ENCODE measurements at places on chromosomes 2 and 18.

DNA sequence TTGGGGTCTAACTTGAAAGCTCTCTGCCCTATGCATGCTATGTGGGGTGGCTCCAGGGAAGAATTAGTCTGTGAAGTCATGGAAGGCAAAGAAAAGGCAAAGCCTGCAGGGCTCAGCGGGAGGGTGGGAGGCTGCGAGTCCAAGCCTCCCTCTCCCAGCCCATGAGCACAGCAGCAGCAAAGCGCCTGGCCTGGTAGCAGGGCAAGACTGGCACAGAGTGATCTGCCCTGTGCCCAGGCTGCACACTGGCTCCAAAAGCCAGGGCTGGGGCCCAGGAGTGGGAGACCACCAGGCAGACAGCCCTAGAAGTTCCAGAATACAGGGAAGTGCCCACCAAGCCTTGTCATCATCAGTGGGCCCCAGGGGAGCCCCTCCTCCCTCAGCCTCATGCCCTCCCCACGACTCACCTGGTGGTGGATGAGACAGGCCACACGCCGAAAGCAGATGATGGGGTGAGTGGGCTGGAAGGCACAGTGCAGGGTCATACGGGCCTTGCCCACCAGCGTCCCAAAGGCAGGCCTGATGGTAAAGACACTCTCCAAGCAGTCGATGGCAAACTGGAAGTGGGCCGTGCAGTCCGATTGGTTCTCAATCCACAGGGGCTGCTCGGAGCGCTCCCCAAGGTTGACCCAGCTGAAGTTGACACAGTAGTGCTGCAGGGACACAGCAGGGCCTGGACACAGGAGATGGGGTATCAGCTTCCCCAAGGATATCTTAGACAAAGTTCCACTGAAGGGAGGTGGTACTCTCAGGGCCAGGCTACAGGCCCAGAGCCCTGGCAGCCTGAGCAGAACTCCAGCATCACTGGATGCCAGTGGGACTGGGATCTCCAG is 12.1 kb downstream of the CFAP65 start:
- no peak for DNase-seq

DNA sequence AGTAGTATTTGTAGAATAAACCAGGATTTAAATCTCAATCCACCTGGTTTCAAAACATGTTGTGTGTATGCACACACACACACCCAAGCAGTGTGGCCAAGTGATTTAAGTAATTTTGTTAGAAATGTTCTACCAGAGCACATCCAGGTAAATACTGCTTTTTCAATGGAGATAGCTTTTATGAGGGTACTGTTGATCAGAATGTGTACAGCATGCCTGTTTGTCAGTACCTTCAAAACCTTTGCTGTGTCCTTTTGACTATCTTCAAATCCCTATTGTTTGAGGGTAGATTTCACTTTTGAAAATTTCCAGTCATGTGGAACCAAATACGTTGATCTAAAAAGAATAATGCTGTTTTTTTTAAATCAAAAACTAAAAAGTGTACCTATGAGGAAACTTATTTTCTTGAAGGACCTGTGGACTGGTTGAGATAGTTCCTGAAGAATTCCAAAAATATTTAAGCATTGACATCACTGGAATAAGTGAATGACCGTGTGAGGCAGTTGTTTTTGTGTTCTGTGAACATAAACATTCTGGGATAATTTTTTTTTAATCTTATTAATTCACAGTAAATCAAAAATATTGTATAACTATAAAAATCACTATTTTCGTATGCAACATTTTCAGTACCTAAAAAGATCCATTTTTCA is 70.9 kb downstream of the PTRHD1 start:
- no peak for DNase-seq

DNA sequence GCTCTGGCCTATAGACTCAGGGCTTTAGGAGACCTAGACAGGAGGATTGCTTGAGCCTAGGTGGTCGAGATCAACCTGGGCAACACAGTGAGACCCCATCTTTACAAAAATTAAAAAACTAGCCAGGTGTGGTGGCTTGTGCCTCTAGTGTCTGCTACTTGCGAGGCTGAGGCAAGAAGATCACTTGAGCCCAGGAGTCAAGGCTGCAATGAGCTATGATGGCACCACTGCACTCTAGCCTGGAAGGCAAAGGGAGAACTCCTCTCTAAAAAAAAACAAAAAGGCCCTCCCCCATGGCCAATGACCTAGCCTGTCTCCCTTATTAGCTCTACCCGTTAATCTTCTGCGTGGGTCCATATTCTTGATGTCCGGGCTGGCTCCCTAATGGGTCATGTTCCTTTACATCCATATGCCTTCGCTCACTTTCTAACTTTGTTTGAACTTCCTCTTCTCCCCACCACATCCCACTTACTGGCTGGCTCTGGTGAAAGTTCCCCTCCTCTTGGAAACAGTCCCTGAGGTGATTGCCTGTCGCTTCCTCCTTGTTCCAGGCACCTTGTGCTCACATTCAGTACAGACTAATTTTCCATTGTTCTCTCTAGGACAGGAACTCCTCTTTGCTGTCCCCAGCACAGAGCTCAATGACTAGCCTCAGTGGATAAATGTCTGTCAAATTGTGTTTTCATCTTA is 103.0 kb downstream of the AFF3 start:
- DNase-seq: no peak

DNA sequence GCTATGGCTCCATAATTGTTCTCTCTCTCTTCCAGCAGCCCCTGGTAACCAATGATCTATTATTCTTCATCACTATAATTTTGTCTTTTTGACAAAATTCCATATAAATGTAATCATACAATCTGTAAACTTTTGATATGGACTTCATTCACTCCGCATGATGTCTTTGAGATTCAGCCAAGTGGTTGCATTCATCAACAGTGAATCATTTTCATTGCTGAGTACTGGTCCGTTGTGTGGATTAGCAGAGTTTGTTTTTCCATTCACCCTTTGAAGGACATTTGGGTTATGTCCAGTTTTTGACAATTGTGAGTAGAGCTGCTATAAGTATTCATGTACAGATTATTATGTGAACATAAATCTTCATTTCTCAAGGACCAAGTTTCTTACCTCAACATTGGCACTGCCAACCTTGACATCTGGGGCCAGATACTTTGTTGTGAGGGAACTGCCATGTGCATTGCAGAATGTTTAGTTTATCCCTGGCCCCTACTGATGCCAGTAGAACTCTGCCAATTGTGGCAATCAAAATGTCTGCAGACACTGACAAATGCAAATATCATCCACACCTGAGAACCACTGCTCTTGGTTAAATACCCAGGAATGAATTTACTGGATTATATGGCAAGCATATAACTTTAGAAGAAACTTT is 48.4 kb upstream of the BCL2L11 start:
- DNase-seq: no peak

DNA sequence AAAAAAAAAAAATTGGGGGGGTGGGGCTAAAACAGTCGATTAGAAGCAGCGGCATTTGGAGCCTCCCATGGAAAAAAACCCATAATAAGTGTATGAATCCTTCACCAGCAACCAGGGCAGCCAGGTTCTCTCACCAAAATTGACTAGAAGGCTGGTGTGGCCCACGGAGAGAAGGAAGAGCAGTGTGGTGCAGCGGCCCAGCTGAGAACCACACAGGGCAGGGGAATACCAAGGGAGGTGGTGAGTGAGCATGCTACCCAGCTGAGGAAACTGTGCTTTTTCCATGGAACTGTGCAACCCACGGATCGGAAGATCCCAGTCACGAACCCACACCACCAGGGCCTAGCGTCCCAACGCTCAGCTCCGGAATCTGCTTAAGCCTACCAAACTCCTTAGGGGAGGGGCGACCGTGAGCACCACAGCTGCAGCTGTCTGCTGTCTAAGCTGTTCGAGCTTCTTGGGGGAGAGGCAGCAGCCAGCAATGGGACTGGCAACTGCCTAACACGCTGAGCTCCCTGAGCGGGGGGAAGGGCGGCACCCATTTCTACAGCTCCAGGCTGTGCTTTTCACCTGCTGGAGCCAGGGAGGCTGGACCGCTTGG is 1037.2 kb upstream of the ACVR2A start:
- DNase-seq: no peak

- DNase-seq: no peak
Measured at GRCh38 chr2:205913668-205914067, 172.3 kb downstream of the INO80D start.

DNA sequence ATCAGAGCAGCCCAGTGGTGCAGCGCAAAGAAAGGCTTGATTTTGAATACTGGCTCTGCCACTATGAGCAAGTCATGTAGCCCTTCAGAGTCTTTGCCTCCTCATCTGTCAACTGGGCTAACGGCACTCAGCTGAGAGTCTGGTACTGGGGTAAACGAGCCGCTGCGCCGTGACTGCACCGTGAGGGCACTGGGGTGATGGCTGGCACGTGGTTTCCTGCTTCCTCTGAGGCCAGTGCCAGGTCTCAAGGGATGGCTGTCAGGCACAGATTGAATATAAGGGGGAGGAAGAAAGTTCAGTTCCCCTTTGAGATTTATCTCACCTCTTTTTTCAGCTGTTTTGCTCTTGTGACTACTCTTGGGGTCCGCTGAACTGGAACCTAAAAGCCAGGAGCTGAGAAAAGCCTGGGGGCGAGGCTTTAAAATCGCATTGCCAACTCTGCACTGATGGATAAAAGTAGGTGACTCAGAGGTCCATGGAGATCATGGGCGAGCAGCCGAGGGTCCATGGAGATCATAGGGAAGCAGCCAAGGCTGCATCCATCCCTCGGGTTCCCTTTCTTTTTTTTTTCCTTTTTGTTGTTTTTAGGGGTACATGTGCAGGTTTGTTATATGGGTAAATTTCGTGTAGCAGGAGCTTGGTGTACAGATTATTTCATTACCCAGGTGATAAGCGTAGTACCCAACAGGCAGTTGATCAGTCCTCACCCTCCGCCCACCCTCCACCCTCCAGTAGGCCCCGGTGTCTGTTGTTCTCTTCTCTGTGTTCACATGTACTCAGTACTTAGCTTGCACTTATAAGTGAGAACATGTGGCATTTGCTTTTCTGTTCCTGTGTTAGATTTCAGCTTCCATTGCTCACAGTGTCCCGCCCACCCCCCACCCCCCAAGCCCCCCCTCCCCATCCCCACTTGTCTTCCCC is 114.3 kb downstream of the SPP2 start:
- peak; percentile 14 for DNase-seq

- no peak for DNase-seq
Measured at GRCh38 chr2:48605482-48606175, 12.0 kb upstream of the GTF2A1L start.

- DNase-seq: no peak
Measured at GRCh38 chr18:44626236-44626635, 54.5 kb upstream of the SETBP1 start.

- DNase-seq: no peak
Measured at GRCh38 chr2:49152824-49153223, 1.5 kb downstream of the FSHR start.

DNA sequence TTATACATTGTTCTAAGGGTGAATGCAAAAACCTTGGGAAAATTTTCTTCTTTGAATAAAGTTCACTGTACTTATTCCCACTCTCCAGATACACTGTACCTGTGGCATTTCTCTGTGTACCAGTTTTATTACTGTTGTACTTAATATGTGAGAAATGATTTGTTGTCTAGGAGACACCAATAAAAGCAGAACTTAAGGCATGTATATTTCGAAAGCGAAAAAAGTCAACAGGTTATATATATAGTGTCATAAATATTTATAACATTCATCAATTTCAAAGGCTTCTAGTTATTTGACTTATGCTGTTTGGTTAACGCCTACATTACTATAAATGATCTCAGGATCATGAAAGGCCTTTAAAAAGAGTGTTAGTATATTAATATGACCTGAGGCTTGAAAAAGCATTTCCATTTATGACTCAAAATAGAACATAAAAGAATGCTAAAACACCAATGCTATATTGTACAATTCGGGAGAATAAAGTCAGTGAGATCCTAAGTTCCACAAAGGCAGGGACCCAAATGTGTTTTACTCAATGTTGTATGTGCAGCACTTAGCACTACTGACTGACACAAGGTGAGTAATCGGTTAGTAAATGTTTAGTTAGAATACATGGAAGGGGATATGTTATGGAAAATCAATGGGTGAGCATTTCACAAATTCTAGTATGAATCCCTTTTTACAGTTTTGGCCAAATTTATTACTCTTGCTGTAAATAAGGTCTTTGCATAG is 32.2 kb upstream of the HNRNPA3 start:
- no peak for DNase-seq

DNA sequence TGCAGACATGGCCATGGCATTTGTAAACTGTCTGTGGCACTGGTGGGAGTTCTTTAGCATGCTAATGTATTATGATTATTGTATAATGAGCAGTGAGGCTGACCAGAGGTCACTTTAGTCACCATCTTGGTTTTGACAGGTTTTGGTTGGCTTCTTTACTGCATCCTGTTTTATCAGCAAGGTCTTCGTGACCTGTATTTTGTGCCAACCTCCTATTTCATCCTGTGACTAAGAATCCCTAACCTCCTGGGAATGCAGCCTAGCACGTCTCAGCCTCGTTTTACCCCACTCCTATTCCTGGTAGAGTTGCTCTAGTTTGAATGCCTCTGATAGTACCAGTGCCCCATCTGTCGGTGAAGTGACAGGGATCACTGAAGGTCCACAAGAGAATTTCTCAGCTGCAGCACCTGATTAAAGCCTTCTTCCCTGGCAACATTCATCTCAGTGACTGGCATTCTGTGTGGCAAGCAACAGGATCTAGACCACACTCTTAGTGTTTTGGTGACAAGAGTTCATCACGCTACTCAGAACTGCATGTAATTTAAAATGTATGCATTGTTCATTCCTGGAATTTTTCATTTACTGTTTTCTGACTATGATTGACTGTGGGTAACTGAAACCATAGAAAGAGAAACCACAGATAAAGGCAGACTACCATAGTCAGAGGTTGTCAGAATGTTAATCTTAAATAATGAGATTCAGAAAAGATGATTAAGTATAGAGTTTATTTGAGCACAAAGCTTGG is 43.0 kb upstream of the GPR39 start:
- no peak for DNase-seq

GRCh38 chr18:33116376-33116775 is 324.1 kb downstream of the CCDC178 start:
- no peak for DNase-seq

DNA sequence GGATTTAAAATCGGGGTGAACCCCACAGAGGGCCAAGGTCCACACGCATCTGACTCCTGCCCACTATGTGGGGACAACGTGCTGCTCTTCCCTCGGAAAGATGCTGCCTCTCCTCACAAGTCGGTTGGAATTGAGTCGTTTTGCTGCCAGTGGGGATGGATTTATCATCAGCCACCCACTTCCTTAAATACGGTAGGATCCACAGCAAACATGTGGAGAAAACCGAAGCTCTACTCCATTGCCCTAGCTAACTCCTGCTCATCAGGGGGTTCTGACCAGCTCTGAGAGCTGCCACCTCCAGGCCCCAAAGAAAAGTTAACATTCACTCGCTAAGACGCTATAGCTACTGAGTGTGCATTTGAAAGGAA is 80.9 kb downstream of the CHRNA1 start:
- no peak for DNase-seq

- no peak for DNase-seq
Measured at GRCh38 chr2:229832510-229832898, 89.3 kb downstream of the TRIP12 start.

Data from stimulated activated CD8-positive, alpha-beta memory T cell treated with anti-CD3 and anti-CD28 coated beads, Interleukin-7, amount 100 ng/mL, for 1 hour (primary cell).